Frontal cortex (tissue), 4 donors: ENCODE measurements at places on chromosomes 3 and 15. TPM values are rescaled to one million over a fixed set of nuclear protein-coding genes. Genes with fewer than 3 reads are reported as not detected.

The MYD88 gene
- total RNA-seq = 3.7 TPM

The GYG1 gene
- total RNA-seq = 6.9 TPM

The ISLR gene
- total RNA-seq = 12.6 TPM

The RFT1 gene
- total RNA-seq = 6.1 TPM

The EIF4A2 gene
- 1,507 TPM for total RNA-seq

The ITIH4 gene
- total RNA-seq = 6.1 TPM

The KBTBD8 gene
- total RNA-seq = 19.2 TPM

The CLRN1 gene
- total RNA-seq = not detected

The CCR8 gene
- total RNA-seq = not detected

The FNDC3B gene
- total RNA-seq = 14.7 TPM

The GNAT1 gene
- not detected for total RNA-seq

The IQCF2 gene
- total RNA-seq = not detected

The MED12L gene
- 6.1 TPM for total RNA-seq

The GOLGA6B gene
- not detected for total RNA-seq

The FANCD2 gene
- total RNA-seq = 6.1 TPM

The CD96 gene
- not detected for total RNA-seq
